ENCODE measurements at places on chromosomes 5 and 9.

GRCh38 chr5:155906046-155906445 is 420.9 kb upstream of the SGCD start:
- DNase-seq = no peak

DNA sequence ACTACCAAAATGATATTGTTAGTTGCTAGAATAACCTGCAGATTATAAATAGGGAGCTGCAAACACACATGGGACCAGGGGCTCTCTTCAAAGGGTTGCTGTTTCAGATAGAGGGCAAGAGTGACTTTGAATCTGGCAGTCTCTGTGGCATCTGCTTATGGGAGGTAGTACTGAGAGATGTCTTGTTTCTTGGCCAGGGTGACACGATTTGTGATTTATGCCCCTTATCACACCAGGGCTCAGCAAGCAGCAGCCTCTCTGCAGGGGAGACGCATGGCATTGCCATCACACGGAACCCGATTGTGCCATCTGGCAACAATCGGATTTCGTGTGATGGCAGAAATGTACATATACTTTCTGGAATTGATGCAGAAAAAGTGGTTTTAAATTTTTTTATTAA is 615.6 kb downstream of the ZNF608 start:
- DNase-seq = no peak

DNA sequence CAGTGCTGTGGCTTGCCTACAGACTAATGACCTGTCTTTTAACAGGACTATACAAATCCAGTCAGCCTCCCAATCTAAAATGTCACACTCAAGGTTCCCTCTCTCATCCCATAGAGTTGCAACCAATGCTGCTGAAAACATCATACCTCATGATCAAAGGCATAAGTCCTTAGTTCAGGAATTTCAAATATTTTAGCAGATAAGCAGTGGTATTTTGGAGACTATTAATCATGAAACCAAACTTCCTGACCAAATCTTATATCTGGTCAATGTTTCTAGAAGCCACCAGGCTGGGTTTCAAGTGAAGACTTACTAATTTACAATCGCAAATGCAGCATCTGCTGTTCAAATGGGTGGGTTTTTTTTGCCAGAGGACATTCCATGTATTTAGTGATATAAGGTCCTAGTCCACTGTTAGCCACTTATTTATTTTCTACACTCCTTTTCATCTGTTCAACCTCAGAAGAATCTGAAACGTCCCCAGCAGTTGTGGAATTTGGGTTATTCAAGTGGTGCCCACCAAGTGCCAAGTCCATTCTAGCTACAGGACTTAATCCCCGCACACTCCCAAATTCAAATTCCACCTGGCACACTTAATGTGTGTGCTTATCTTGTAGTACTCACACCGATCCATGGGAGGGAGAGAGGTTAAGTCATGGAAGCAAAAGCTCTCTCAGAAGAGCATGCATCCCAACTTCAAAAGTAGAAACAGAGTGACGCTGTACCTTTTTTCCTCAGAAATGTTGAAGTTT is 5.8 kb downstream of the TAS2R1 start:
- DNase-seq = no peak

GRCh38 chr5:133618141-133618540 is 5.8 kb upstream of the FSTL4 start:
- DNase-seq = no peak

DNA sequence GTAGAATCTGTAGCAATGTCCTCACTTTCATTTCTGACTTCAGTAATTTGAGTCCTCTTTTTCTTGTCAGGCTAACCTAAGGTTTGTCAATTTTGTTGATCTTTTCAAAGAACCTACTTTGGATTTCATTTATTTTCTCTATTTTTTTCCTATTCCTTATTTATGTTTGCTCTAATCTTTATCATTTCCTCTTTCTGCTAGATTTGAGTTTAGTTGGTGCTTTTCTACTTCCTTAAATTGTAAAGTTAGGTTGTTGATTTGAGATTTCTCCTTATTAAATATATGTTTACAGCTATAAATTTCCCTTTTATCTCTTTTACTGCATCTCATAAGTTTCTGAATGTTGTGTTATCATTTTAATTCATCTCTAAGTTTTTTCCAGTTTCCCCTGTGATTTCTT is 75.1 kb upstream of the FAM120A start:
- no peak for DNase-seq

GRCh38 chr9:89902450-89903140 is 297.8 kb downstream of the GADD45G start:
- no peak for DNase-seq

Data from spinal cord (tissue), 10 donors.